ENCODE measurements at places on chromosomes 6 and 20.
A peak's percentile ranks its signal among the peaks of the same experiment; 100 is the strongest.

DNA sequence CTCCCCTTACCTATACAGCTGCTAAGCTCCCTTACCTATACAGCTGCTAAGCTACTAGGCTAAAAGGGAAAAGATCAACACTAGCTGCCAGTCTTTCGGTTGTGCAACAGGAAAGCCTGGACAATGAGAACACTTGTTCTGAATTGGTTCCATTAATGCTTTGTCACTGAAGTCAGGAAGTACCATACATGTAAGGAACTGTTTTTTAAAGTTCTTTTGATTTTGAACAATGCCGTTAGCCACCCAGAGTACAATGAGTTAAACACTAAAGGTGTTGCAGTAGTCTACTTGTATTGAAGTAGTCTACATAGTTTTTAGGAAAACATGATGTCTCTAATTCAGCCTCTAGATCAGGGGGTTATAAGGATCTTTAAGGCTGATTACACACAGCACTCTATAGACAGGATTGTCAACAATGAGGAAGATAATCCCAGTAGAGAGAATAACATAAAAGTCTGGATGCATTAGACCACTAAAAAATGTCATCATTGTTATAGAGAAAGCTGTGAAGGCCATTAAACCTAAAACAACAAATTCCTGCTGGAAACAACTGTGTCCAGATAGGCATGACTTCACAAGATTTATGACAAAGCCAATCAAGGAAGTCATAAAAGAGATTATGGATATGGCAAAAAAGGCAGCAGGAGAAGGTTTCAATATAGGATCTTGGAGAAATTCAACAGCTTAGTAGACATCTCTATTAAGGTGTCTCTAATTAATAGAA is 306.3 kb downstream of the PHF3 start:
- no peak for DNase-seq

DNA sequence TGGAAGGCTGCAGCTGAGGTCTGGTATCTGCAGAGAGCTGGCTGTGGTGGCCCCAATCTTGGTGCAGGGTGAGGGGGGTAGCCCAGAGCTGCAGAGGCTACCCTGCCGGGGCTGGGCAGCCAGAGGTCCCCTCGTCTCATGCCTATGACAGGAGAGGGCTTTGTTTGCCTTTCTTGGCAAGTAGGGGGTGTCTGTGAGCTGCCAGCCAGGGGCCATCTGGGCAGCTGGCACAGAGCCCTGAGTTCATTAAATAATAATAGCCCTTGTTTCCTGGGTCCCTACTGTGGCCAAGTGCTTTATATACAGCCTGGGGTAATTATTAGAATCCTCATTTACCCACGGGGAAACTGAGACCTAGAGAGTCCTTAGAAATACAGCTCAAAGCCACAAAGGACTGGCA is 66.6 kb downstream of the EZR start:
- no peak for DNase-seq

DNA sequence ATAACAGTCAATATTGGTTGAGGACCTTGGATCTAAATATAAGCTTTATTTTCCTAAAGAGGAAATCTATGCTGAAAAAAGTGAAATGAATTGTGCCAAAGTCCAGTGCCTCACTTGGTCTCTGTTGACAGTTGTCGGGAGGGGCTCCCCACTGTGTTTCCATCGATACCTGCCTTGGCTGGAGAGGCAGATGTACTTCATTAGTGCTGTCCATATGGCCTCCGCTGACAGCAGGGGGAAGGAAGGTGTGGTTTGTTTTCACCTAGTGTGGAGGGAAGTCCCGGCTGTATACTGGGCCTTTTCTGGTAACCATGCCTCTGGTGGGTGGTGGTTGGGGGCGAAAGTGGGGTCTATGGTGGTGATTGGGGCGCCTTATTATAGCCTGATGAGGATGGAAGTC is 42.7 kb downstream of the CD2AP start:
- DNase-seq, result no peak

- DNase-seq, result no peak
These were observed 277.9 kb upstream of the TCF21 start for GRCh38 chr6:133610971-133611370.

DNA sequence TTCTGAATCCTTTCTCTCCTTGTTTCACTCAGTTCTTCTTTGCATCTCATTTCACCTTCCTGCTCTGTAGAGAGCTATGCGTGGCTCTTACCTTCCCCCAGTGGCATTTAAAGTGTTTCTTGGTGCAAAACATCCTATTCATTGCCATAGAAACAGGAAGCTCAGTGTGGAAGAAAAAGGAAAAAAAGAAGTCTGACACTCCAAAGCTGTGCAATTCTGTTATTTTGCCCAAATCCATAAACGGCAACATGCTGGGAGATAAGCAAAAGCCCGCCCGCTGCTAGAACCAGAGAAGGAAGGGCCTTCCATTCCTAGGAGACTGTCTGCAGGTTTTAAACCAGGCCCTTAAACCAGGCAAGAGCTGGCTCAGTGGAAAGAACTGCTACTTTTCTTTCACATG is 247.1 kb downstream of the HIVEP2 start:
- no peak for DNase-seq

GRCh38 chr6:162463576-162463975 is 264.0 kb downstream of the PRKN start:
- no peak for DNase-seq

GRCh38 chr20:48448666-48449600 is 378.9 kb downstream of the PREX1 start:
- no peak for DNase-seq

DNA sequence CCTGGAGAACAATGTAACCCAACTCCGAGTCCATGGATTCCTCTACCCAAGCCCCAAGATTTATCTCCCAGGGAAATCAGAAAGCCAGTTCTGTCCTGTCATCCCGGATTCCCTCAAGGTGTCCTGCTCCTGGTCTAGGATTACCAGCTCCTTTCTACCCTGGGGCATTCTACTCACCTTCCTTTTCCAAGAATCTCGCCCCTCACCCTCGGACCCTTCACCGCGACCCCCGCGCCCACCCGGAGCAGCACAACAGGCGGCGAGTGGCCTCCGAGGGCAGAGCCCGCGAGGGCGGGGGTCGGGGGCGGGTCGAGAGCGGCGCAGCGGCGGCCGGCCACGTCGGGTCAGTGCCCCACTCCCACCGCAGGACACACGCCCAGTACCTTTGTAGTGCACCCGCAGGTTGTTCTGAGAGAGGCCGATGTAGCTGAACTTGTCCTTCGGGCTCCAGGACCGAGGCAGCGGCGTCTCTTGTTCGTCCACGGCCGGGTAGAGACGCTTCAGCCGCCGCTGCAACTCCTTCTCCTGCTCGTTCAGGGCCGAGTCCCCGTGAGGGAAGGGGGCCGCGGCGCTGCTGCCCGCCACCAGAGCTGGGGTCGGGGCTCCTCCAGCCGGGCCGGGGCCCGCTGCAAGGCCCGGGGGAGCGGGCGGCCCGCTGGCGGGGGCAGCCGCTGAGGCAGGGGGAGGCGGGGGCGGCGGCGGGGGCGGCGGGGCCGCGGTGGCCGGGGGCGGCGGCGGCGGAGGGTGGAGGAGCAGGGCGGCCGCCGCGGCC is 897 bp downstream of the RANBP9 start:
- peak; percentile 20 for DNase-seq

- no peak for DNase-seq
These were observed 24.6 kb upstream of the ZNF133 start for GRCh38 chr20:18263723-18264122.

GRCh38 chr6:47144306-47144705 is 102.2 kb upstream of the ADGRF1 start:
- DNase-seq, result no peak
